A673 (cell line): ENCODE measurements at places on chromosomes 1 and 21.
A peak's percentile ranks its signal among the peaks of the same experiment; 100 is the strongest.

GRCh38 chr21:18147678-18148077 lies 97.0 kb upstream of the CHODL start:
- DNase-seq, result no peak
- H3K27ac ChIP-seq, result no peak overlapping the region
- no peaks in the 10 kb centered on the region for H3K27me3 ChIP-seq
- no peak overlapping the region for H3K4me3 ChIP-seq
- no peaks in the 10 kb centered on the region for H3K4me1 ChIP-seq

DNA sequence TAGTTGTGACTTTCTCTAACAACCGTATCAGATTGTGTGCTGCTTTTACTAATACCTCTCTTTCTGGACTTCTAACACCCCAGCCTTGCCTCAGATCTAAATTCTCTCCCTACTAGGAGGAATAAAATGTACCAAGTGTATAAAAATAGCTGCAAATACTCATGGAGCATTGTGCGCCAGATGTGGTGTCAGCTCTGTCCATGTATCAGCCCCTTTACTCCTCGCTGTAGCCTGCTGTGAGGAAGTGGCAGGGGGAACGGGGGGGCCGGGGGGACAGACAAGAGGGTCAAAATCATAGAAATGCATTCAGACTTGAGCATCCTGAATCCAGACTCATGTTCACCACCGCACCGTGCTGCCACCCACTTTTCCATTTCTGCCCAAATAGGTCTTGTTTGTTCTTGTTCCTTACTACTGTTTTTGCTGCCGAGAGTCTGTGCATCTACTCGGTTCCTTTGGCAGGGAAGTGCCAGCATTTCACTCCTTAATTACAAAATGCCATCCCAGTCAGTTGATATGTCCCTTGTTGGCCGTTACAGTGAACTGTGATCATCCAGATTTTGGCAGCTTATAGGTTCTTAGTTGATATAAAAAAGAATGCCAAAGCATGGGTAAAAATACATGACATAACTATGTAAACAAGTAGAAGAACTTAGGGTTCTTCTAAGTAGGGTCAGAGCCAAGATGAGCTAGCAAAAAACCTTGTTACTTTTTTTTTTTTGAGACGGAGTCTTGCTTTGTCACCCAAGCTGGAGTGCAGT lies 76.4 kb downstream of the UBE4B start:
- H3K27ac ChIP-seq, result no peak overlapping the region
- H3K27me3 ChIP-seq, result no peaks in the 10 kb centered on the region
- H3K4me1 ChIP-seq, result peaks cover 11% of the 10 kb centered on the region
- H3K4me3 ChIP-seq, result no peak overlapping the region
- DNase-seq, result no peak

DNA sequence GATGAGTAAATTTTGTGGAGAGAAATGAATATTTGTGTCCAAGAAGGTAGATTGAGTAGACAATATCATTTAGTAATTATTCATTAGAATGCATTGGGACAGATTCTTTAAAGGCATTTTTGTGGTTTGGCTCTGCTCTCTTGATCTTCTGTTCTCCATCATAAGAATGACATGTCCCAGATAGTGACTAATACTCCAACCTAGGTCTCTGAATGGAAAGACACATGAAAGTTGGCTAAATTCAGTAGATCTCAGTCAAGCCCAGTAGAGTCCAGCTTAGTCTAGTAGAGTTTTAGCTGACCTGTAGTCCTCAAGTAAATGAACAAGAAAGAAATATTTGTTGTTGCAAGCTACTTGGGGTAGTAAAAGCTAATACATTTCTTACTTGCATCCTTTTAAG lies 61.8 kb upstream of the DNAH14 start:
- peaks cover 10% of the 10 kb centered on the region for H3K27me3 ChIP-seq
- H3K4me1 ChIP-seq, result no peaks in the 10 kb centered on the region
- no peak overlapping the region for H3K4me3 ChIP-seq
- DNase-seq, result no peak

- H3K4me3 ChIP-seq, result no peak overlapping the region
- no peak for DNase-seq
- no peaks in the 10 kb centered on the region for H3K27me3 ChIP-seq
- peaks cover 11% of the 10 kb centered on the region for H3K4me1 ChIP-seq
- no peak overlapping the region for H3K27ac ChIP-seq
Observed at GRCh38 chr1:222817529-222817928, 2.7 kb downstream of the DISP1 start.

DNA sequence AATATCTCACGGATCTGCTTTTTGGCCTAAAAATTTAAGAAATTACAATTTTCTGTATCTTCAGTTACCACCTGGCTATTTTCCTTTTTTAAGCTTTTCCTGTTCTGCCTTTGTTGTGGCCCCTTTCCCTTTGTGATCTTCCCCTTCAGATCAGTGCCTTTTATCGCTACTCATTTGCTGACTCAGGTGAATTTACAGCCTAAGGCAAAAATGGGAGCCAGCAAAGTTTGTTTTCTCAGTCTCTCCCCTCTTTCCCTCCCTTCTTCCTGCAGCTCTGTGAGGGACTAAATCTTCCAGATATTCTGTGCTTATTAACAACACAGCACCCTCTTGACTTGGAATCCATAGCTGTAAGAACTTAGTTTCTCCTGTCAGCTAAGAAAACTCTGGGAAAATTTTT lies 5.3 kb upstream of the PRRC2C start:
- H3K36me3 ChIP-seq, result no peaks in the 10 kb centered on the region
- H3K27ac ChIP-seq, result no peak overlapping the region
- H3K4me1 ChIP-seq, result no peaks in the 10 kb centered on the region
- no peak overlapping the region for H3K4me3 ChIP-seq
- peak; percentile 19 for DNase-seq

DNA sequence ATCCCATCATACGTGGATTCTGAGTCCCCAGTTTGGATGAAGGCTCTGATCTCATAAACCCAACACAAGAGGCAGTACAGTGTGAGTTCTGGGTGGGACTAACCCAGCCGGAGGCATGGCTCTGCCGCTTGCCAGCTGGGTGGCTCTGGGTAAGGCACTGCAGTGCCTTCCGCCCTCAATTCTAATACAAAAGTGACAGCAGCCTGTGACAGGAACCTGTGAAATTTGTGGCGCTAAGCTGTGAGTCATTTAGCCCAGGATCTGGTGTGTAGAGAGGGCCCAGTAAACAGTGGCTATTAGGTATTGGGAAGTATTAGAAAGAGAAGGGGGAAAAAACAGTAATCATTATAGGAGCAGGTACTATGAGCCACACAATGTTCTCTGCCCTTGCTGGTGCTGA lies 23.3 kb downstream of the HSPG2 start:
- H3K27me3 ChIP-seq, result no peaks in the 10 kb centered on the region
- H3K27ac ChIP-seq, result no peak overlapping the region
- H3K36me3 ChIP-seq, result no peaks in the 10 kb centered on the region
- H3K4me3 ChIP-seq, result no peak overlapping the region

- no peak for DNase-seq
- H3K4me1 ChIP-seq, result peaks cover 15% of the 10 kb centered on the region
- peaks cover 75% of the 10 kb centered on the region for H3K36me3 ChIP-seq
- no peak overlapping the region for H3K27ac ChIP-seq
- no peak overlapping the region for H3K4me3 ChIP-seq
- H3K27me3 ChIP-seq, result no peaks in the 10 kb centered on the region
Observed at GRCh38 chr1:209607102-209607794, 23.7 kb downstream of the CAMK1G start.

DNA sequence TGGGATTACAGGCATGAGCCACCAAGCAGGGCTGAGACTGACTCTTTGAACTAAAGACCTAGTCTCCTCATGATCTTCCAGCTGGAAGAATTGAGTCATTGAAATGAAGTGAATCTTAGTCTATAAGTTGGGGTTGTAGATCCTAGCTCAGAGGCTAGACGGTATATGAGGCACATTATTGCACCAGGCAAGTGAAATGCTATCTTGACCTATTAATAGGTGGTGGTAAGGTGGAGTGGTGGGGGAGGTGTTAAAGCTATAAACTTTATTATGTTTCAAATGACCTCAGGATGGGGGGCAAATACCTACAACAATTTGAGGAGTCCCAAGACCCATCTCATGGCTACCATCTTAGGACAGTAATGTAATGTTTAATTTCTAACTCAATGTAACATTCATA lies 36.8 kb upstream of the SLC16A1 start:
- H3K27me3 ChIP-seq, result no peaks in the 10 kb centered on the region
- no peaks in the 10 kb centered on the region for H3K4me1 ChIP-seq
- H3K36me3 ChIP-seq, result no peaks in the 10 kb centered on the region

- no peaks in the 10 kb centered on the region for H3K27me3 ChIP-seq
- H3K4me3 ChIP-seq, result peak overlapping the region; percentile 68
- no peak for DNase-seq
- no peak overlapping the region for H3K27ac ChIP-seq
- no peaks in the 10 kb centered on the region for H3K36me3 ChIP-seq
- H3K4me1 ChIP-seq, result peaks cover 22% of the 10 kb centered on the region
Observed at GRCh38 chr1:11735531-11735853, 444 bp upstream of the AGTRAP start.

DNA sequence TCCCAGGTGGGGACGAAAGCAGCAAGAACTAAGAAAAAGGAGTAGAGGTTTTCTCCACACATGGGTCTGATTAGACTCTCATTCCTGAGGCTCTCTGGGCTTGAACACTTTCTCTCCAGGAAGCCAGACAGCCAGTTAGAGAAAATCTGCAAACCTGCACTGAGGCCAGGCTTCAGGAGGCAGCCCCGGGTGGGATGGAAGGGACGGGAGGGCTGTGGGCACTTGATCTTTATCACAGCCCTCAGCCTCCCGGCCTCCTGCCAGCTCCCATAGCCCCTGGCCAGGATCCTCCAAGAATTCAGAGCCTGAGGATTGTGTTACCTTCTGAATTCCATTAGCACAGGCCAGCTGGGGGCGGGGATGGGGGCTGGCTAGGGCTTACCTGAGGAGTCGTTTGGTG lies 40.1 kb downstream of the SERTAD4 start:
- H3K4me1 ChIP-seq, result no peaks in the 10 kb centered on the region
- no peak overlapping the region for H3K27ac ChIP-seq
- DNase-seq, result no peak
- H3K27me3 ChIP-seq, result no peaks in the 10 kb centered on the region
- no peak overlapping the region for H3K4me3 ChIP-seq
- H3K36me3 ChIP-seq, result no peaks in the 10 kb centered on the region

DNA sequence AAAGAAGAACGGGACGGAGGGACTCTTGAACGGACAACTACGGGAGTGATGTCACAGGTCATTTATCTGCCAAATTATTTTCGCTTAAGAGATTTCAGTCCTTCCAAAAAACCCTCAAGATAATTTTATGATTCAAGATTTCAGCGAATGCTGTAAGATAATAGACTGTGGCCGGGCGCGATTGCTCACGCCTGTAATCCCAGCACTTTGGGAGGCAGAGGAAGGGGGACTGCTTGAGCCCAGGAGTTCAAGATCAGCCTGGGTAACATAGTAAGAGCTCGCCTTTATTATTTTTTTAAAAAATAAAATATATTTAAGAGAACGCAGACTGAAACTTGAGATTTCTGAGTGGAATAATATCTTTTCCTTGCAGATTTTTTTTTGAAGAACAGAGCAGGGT lies 609 bp downstream of the RWDD2B start:
- H3K27me3 ChIP-seq, result no peaks in the 10 kb centered on the region
- H3K4me1 ChIP-seq, result peaks cover 4% of the 10 kb centered on the region
- H3K36me3 ChIP-seq, result no peaks in the 10 kb centered on the region
- peak overlapping the region; percentile 87 for H3K4me3 ChIP-seq
- peak overlapping the region; percentile 86 for H3K27ac ChIP-seq

GRCh38 chr21:33848249-33848953 lies 67.2 kb downstream of the ATP5PO start:
- no peak overlapping the region for H3K27ac ChIP-seq
- no peaks in the 10 kb centered on the region for H3K36me3 ChIP-seq
- H3K4me1 ChIP-seq, result no peaks in the 10 kb centered on the region
- H3K27me3 ChIP-seq, result no peaks in the 10 kb centered on the region
- no peak for DNase-seq

- H3K4me1 ChIP-seq, result no peaks in the 10 kb centered on the region
- no peaks in the 10 kb centered on the region for H3K36me3 ChIP-seq
- no peak for DNase-seq
- H3K27ac ChIP-seq, result no peak overlapping the region
- no peaks in the 10 kb centered on the region for H3K27me3 ChIP-seq
Observed at GRCh38 chr21:27721675-27722074, 754.8 kb upstream of the ADAMTS5 start.

DNA sequence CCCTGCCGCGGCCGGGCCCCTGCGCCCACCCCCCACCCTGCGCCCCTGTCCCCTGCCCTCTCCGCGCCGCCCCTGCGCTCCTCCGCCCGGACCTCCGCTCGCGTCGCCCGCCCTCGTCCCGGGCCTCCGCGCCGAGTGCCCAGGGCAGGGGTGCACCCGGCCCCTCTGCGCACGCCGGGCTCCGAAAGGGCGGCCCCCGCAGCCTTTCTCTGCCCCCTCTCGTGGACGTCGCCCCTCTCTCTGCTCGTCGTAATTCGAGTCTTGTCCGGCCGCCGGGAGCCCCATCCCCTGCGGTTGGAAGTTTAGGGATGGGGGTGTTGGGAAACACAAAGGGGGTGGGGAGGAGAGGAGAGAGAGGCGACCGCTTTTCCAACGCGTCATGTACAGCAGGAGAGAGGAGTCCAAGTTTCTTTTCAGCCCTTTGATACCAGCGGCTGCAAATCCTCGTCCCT lies 407 bp downstream of the GALNT2 start:
- H3K27ac ChIP-seq, result peak overlapping the region; percentile 79
- H3K27me3 ChIP-seq, result no peaks in the 10 kb centered on the region
- H3K4me3 ChIP-seq, result peak overlapping the region; percentile 96
- H3K4me1 ChIP-seq, result peaks cover 21% of the 10 kb centered on the region
- H3K36me3 ChIP-seq, result no peaks in the 10 kb centered on the region

DNA sequence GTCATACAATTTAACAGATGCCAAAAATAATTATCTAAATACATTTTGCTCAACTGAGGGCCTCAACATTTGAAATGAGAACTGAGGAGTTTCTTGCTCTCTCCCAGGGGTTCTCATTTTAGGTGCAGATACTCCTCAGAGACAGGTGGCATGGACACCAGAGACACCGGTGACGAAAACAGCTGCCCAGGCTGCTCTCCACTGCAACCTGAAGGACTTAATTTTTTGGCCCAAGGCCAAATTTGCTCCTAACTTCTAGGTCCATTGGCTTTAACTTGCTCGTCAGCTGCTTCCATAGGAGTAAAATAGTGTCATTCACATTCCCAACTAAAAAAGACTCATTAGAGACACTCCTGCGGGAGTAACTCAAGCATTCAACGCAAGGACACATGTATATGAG lies 87.0 kb downstream of the NRIP1 start:
- H3K4me3 ChIP-seq, result no peak overlapping the region
- H3K27me3 ChIP-seq, result no peaks in the 10 kb centered on the region
- no peak for DNase-seq
- H3K27ac ChIP-seq, result no peak overlapping the region
- H3K4me1 ChIP-seq, result no peaks in the 10 kb centered on the region
